Osteocyte (in vitro differentiated cells): ENCODE measurements at places on chromosomes 6 and 20. TPM values are rescaled to one million over a fixed set of nuclear protein-coding genes. Genes with fewer than 3 reads are reported as not detected.

GRCh38 chr20:49210757-49211110 lies 8.5 kb upstream of the DDX27 start:
- H3K36me3 ChIP-seq = no peaks in the 10 kb centered on the region
- no peaks in the 10 kb centered on the region for H3K4me1 ChIP-seq
- no peak for DNase-seq
- no peak overlapping the region for H3K27ac ChIP-seq

The SEMG1 gene
- not detected in 2 replicates for total RNA-seq

The TRAPPC3L gene
- not detected in 2 replicates for total RNA-seq

- H3K36me3 ChIP-seq = peaks cover 34% of the 10 kb centered on the region
- DNase-seq = no peak
- H3K4me3 ChIP-seq = no peak overlapping the region
- no peaks in the 10 kb centered on the region for H3K27me3 ChIP-seq
- H3K4me1 ChIP-seq = peaks cover 23% of the 10 kb centered on the region
Observed at GRCh38 chr20:58985656-58986055, 4.6 kb downstream of the NELFCD start.

DNA sequence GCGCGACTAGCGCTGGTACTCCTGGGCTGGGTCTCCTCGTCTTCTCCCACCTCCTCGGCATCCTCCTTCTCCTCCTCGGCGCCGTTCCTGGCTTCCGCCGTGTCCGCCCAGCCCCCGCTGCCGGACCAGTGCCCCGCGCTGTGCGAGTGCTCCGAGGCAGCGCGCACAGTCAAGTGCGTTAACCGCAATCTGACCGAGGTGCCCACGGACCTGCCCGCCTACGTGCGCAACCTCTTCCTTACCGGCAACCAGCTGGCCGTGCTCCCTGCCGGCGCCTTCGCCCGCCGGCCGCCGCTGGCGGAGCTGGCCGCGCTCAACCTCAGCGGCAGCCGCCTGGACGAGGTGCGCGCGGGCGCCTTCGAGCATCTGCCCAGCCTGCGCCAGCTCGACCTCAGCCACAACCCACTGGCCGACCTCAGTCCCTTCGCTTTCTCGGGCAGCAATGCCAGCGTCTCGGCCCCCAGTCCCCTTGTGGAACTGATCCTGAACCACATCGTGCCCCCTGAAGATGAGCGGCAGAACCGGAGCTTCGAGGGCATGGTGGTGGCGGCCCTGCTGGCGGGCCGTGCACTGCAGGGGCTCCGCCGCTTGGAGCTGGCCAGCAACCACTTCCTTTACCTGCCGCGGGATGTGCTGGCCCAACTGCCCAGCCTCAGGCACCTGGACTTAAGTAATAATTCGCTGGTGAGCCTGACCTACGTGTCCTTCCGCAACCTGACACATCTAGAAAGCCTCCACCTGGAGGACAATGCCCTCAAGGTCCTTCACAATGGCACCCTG lies 1.6 kb downstream of the TPBG start:
- peak overlapping the region; percentile 69 for H3K27ac ChIP-seq
- H3K4me3 ChIP-seq = peak overlapping the region; percentile 96

The MCCD1 gene
- total RNA-seq = not detected in 2 replicates

DNA sequence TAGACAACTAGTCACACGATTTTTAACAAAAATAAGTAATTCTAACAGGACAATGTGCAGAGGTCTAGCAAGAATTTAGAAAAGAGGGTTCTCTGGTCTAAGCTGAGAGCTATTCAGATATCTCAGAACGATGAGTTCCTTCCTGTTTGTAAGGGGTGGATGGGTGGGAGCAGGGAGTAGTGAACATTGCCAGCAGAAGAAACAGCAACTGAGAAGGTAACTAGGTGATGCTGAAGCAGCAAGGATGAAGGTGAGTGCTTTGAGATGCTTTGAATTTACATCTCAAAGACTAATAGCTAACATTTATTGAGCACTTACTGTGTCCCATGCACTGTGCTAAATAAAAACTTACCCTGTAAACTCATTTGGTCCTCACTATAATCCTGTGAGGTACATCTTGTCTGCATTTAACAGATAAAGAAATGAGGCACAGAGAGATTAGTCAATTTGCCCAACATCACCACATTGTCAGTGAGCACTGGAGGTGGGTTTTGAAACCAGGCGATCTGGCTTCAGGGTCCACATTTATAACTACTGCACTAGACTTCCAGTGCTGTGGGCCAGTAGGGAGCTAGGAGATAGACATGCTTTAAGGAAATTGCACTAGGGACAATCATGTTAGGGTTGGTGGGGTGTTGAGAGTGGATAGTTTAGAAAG lies 15.7 kb downstream of the BRD2 start:
- peaks cover 26% of the 10 kb centered on the region for H3K36me3 ChIP-seq
- H3K27ac ChIP-seq = peak overlapping the region; percentile 24
- H3K4me1 ChIP-seq = peaks cover 1% of the 10 kb centered on the region
- no peak overlapping the region for H3K4me3 ChIP-seq
